ENCODE measurements at places on chromosomes 4 and X.

DNA sequence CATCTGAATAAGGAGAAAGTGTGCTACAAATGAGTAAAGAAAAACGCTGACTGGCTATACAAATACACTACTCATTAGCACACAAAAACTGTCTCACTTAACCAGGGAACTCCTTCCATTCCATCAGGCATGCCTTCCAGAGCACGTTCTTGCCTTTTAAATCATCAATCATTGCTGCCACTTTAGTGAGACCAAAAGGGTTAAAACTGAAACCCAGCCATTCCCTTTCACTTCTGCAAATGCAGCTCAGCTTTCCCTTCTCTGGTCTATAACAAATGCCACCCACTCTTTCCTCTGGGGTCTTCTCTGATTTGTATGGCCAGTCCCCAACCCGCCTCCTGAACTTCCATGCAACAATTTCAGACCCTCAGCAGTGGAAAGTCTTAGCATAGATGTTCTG is 231.5 kb downstream of the TRIML1 start:
- no peaks in the 10 kb centered on the region for H3K4me1 ChIP-seq
- no peaks in the 10 kb centered on the region for H3K36me3 ChIP-seq
- H3K4me3 ChIP-seq: no peak overlapping the region
- no peak overlapping the region for H3K27ac ChIP-seq
- no peaks in the 10 kb centered on the region for H3K27me3 ChIP-seq

DNA sequence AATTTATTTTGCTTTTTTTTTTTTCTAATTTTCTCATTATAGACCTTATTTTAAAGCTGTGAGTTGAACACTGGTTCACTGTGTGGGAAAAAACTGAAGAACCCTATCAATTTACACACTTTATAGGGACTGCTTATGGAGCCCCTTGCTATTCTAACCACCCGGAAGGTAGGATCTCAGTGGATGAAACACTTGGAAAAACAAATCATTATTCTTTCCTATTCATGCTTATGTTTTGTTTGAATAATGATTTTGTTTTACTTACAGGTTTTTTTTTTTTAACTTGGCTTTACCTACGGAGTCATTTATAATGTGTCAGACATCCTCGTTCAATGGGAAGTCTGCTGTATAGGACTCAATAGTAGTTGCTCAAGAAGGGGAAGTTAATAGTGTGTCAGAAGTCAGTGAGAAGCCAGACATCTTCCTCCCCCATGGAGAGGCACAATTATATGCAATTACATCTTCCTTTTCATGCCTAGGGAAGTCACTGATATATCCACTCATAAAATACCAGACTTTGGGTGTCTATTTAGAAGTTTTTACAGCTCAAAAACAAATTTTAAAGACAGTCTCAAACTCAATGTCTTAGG is 113.2 kb downstream of the ARSF start:
- H3K4me1 ChIP-seq: no peaks in the 10 kb centered on the region
- H3K27me3 ChIP-seq: no peaks in the 10 kb centered on the region
- DNase-seq: no peak
- H3K27ac ChIP-seq: no peak overlapping the region
- H3K4me3 ChIP-seq: no peak overlapping the region

DNA sequence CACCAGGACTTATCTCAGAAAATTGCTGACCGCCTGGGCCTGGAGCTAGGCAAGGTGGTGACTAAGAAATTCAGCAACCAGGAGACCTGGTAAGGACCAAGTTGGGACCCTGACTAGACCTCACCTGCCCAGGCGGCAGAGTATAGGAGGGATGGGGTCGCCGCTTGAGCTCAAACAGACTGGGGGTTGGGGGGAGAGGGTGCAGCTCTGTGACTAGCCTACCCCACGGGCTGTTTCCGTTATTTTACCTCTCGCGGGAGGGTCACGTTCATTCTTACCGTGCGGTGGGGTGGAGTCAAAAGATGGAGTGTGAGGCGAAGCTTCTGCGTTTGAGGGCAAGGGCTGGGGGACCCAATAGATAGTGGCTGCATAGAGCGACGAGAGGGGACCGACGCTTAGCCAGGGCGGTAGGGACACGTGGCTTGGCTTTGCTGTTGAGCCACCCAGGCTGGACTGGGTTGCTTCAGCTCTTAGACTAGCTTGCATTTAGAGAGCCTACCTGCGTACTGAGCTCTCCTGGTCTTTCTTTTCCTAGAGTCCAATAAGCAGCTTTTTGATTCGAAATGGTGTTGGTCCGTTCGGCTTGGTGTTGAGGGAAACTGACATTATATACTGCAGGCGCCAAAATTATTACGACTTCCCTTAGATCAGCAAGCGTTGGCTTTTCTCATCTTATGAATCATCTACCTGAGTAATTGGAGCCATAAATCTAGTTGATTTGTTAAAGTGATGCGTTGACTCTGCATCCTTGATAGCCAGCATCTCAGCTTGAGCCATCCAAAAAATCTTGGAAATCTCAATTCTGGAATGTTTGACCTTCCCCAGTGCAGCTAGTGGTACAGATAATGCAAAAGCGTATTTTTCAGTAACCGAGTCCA is 591 bp downstream of the PRPS1 start:
- 0 out of 2 replicates have a peak, but pooled peaks cover 2% of the 10 kb centered on the region for H3K36me3 ChIP-seq
- peak; percentile 70 for DNase-seq
- H3K4me3 ChIP-seq: peak overlapping the region; percentile 77
- H3K4me1 ChIP-seq: peaks cover 33% of the 10 kb centered on the region
- no peaks in the 10 kb centered on the region for H3K27me3 ChIP-seq

DNA sequence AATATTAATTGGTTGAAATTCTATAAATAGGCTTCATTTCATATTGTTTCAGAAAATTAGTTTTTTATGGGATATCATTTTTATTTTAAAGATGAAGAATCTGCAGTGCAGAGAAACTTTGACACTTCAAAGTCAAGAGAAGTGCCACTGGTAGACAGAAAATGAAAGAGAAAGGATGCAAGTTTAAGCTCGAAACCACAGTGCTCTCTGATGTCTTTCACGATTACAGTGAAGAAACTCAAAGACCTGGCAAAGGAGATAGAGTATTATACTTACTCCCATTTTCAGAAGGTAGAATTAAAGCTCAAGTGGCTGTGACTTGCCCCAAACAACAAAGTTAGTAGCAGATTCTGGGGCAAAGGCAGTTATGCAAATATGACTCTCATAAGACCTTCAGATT is 745.4 kb downstream of the TECRL start:
- no peaks in the 10 kb centered on the region for H3K27me3 ChIP-seq
- no peak overlapping the region for H3K27ac ChIP-seq
- no peaks in the 10 kb centered on the region for H3K4me1 ChIP-seq
- no peaks in the 10 kb centered on the region for H3K36me3 ChIP-seq
- DNase-seq: no peak

- no peak for DNase-seq
- no peaks in the 10 kb centered on the region for H3K36me3 ChIP-seq
- no peak overlapping the region for H3K27ac ChIP-seq
- H3K4me1 ChIP-seq: no peaks in the 10 kb centered on the region
- no peaks in the 10 kb centered on the region for H3K27me3 ChIP-seq
Measured at GRCh38 chr4:185640811-185641675, 105.7 kb upstream of the PDLIM3 start.

DNA sequence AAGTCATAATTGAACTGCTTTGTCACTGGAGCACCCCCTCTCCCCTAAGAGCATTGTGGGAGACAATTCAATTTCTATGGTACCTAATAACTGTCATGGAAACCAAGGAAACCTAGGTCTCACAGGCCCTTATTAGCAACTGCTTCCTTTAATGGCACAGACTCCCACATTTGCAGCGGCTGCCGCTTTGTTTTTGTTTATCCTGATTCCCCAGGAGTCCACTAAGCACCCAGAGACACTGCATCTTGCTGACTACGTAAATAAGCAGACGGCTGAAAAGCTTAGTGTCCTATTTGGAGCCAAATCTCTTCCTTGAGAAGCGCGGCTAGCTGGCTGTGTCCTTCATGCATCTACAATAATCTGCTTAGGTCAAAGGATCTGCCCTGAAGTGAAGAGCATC is 494.4 kb downstream of the TMA16 start:
- no peaks in the 10 kb centered on the region for H3K27me3 ChIP-seq
- no peak overlapping the region for H3K27ac ChIP-seq
- no peaks in the 10 kb centered on the region for H3K4me1 ChIP-seq
- no peak for DNase-seq

GRCh38 chr4:120080533-120080932 is 13.9 kb upstream of the MAD2L1 start:
- no peaks in the 10 kb centered on the region for H3K4me1 ChIP-seq
- DNase-seq: no peak
- peaks cover 7% of the 10 kb centered on the region for H3K27me3 ChIP-seq
- H3K27ac ChIP-seq: no peak overlapping the region
- no peaks in the 10 kb centered on the region for H3K36me3 ChIP-seq
